ENCODE measurements at places on chromosomes 1 and 21.
A peak's percentile ranks its signal among the peaks of the same experiment; 100 is the strongest.

- no peak for DNase-seq
These were observed at the start of gene LDLRAP1 for GRCh38 chr1:25543425-25544242. Gene LDLRAP1, plus strand, starts transcription at chr1:25543606. Its CDS starts 93 bp downstream, at chr1:25543699.

GRCh38 chr1:240099748-240100147 is 8.1 kb downstream of the FMN2 start:
- DNase-seq: no peak

GRCh38 chr1:55626326-55626725 is 411.2 kb upstream of the USP24 start:
- no peak for DNase-seq

DNA sequence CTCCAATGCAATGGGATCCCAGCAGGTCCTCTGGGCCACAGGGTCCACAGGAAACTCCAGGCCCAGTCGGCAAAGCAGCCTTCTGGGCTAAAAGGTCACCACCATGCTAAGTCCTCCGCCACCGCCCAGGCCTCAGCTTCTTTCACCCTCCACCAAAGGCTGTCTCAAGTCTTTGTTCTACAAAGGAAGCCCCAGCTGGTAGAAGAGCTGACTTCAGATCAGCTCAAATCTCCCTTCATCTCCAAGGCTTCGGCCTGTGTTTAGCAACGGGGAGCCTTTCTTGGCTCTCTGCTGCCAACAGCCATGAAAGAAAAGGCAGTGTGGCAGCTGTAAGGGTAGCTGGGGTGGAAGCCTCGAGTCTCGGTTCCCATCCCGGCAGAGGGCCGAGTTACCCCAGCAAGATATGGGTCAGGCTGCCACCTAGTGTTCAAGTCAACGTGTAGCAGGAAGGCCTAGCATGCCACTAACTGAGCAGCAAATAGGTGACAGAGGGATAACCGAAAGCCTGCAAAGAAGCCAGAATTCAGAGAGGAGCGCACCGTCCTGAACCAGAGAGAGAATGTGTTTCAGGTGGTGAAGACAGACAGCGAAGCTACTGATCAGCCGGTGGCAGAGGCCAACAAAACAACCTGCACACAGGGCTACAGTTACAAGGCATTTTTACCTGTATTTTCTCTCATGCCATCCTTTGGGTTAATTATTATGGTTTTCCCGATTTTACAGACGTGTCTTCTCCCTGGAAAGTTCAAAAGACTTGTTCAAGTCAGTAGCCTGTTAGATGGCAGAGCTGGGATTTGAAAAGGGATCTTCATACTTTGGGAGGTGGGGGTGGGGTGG is 26.8 kb upstream of the CRNN start:
- DNase-seq: peak; percentile 28

- no peak for DNase-seq
These were observed 424.1 kb downstream of the TTLL7 start for GRCh38 chr1:83574791-83575190.

GRCh38 chr1:182556279-182556678 is 32.8 kb downstream of the RNASEL start:
- DNase-seq: no peak

- no peak for DNase-seq
These were observed 11.9 kb downstream of the PODN start for GRCh38 chr1:53073868-53074311.

DNA sequence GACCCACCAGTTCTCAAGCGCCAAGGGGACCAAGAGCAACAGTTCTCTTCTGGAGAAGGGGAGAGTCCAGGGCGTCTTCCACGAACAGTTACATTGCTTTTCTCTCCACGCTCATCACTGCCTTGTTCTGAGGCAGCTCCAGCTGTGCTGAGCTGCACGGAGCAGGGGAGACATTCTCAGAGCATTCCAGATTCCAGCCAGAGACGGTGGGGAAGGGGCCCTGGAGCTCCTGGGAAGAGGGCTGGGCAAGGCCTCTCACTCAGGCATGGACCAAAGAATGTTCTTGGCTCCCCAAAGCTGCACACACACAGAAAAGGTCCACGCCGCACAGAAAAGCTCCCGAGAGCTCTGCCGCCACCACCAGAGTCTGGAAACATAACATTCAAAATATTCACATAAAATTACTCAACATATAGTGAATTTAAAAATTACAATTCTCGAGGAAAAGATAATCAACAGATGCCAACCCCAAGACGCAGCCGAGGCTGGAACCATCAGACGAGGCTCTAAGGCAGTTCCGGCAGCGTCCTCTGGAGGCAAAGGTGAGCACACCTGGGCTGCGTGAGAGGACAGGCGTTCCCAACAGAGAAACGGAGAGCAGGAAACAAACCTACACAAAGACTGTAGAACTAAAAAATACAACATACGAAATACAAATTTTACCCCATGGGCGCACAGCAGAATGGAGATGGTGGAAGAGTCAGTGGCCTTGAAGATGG is 40.5 kb downstream of the UBE2G2 start:
- DNase-seq: no peak
